ENCODE measurements at places on chromosomes 2 and 18.

DNA sequence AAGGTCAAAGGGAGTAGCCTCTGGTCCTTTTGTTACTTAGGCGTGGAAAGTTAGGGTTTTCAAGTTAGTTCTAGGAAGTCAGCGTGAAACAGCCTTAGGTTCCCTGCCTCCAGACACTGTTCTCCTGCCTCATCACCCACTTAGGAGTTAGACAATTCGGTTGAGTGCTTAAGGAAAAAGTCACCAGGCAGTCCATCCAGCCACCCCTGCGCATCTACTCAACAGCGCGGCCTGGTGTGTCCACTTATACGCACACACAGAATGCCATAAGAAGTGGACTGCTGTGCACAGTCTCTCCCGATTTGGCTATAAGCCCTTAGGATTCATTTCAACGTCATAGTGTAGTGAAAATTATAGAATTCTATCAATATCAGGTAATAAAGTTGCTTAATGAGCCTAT, 470.8 kb upstream of the TNP1 start:
- DNase-seq = no peak

GRCh38 chr18:47970664-47971531, 40.4 kb upstream of the SMAD2 start:
- no peak for DNase-seq

DNA sequence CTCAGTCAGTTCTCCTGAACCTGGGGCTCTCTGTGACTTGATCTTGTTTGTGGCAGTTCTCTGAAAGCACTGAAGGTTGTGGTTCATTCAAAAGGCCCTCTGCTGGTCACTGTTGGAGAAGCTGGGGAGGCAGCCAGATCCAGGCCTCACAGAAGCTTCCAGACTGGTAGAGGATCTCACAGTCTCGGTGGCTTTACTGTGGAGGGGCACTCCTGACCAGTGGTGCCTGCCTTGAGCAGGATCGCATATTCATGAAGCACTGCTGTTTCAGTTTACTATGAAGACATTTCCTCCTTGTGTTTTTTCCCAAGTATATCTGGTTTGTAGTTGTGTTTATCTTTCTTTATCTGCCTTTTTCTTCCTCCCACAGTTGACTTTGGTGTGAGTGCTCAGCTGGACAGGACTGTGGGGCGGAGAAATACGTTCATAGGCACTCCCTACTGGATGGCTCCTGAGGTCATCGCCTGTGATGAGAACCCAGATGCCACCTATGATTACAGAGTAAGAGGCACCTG, 133.9 kb downstream of the MAP4K4 start:
- DNase-seq = peak; percentile 33

DNA sequence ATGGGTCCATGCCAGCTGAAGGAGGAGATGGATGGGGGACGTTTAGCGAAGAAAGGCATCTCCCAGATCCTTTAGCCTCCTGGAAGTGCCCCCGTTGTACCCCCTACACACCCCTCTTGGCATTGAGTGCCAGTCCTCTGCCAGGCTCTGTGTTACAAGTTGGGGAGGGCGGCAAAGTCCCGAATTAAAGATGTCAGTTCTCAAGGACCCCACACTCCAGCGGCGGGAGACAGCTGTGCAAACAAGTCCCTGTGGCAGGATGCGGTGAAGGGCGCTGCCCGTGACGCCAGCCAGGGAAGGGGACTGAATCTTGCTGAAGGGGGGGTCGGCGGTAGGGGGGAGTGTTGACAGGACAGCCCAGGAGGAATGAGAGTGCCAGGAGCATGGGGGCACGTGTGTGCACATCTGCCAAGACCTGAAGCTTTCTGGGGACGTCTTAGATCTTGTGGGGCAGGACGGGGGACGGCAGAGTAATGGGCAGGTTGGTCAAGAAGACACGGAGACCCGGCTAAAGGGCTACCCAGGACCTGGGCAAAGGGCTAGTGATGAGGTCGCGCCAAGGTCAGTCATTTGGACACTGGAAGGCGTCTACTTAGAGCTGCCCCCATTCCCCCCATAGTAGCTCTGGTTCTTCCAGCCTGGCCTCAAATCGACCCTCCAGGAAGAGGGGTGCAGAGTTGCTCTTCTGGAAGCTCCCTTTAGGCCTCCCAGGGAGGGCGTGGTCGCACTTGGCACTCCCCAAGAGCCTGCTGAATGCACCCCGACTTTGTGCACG, 2.8 kb upstream of the CTDSP1 start:
- peak; percentile 38 for DNase-seq

DNA sequence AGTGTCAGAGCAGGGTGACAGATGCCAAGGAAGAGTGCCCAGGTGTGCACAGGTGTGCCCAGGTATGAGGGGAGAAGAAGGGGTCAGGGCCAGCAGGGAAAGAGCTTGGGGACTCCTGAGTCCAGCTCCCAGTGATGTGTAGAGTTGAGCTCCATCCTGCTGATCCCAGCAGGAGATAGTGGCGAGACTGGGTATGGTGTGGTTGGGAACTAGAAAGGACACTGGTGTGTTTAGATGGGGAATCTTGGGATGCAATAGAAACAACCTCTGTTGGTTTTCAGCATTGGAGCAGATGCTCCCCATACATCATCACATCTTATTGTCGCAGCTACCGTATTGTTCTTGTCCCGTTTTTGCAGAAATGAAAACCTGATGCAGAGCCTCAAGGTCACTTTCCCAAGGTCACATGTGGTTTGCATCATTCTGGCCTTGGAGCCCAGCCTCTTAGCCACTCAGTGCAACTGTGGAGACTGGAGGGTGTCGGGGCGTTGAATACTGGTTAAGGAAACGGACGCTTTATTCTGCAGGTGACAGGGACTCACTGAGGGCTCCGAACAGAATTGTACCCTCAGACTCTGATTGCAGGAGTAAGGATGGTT, 166.7 kb downstream of the AGAP1 start:
- DNase-seq = no peak

GRCh38 chr2:74690571-74690970, 36.5 kb downstream of the SEMA4F start:
- DNase-seq = no peak

DNA sequence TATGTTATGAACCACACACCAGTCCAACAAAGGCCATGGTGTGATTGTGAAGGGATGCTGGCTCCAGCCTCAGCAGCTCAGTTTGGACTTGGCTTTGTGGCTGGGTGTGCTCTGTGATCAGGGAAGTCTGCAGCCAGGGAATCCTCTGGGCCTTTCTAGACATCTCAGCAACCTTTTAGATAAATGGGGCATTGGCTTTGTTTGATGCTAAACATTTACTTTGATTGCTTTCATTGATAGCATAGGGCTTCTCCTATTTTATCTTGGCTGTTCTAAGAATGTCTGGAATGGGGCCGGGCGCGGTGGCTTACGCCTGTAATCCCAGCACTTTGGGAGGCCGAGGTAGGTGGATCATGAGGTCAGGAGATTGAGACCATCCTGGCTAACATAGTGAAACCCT, 104.5 kb downstream of the VAPA start:
- no peak for DNase-seq

DNA sequence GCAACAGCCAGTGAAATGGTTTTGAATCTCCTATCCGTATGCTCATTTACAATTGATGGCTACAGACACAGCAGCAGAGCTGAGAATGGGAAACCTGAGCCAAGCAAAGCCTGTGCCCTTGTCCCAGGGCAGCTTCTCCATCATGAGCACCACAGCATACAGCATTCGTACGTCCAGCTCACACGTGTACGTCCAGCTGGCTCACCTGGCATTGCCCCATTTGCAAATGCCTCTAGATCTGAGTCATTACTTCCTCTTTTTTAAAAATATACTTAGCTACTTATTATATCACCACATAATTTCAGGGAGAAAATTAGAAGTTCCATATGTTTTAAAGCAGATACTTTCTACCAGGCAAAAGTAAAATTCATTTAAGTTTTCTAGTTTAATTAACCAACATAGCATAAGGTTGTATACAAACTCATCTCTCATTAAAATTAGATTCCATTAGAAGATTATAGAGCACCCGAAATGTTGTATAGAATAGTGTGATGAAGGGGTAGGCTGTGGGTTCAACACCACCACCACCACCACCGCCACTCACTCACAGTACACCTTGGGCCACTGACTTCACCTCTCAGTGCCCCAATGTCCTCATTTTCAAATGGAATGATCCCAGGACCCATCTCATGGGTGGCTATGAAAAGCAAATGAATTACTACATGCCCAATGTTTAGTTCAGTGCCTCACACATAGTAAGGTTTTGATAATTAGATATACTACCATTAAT, 31.4 kb upstream of the TMEM177 start:
- no peak for DNase-seq

- DNase-seq = no peak
Measured at GRCh38 chr2:112962308-112963175, 15.3 kb upstream of the IL36G start.

GRCh38 chr2:126876631-126877030, 22.1 kb upstream of the TEX51 start:
- no peak for DNase-seq

- no peak for DNase-seq
Measured at GRCh38 chr2:56208380-56208779, 24.6 kb downstream of the CCDC85A start.

DNA sequence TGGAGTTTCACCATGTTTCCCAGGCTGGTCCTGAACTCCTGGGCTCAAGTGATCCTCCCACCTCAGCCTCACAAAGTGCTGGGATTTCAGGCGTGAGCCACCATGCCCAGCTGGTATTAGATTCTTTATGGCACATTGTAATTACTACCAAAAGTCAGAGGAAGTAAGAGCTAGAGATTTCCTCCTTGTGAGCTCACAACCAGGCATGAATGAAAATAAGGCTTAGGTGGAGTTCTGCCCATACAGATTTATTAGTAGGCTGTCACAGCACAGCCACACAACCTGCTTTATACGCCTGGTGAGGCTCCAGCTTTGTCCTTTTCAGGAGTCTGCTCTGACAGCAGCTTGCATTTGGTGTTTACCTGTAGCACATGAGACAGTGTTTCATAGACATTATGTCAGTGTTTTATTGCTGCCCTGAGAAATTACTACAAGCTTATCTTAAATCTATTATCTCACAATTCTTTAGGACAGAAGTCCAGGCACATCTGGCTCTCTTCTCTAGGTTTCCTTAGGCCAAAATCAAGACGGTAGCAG, 156.6 kb downstream of the TANC1 start:
- DNase-seq = no peak

Measured in stimulated activated CD4-positive, alpha-beta T cell treated with anti-CD3 and anti-CD28 coated beads, Interleukin-15, amount 100 ng/mL, for 1 hour (primary cell).